ENCODE measurements at places on chromosomes 1 and 21.

- DNase-seq, result no peak
These were observed 17.2 kb downstream of the KCNJ15 start for GRCh38 chr21:38273745-38274542.

- peak; percentile 38 for DNase-seq
These were observed 74.3 kb downstream of the MPZL1 start for GRCh38 chr1:167795810-167796740.

- DNase-seq, result no peak
These were observed 8.1 kb upstream of the PRELP start for GRCh38 chr1:203467550-203467921.

DNA sequence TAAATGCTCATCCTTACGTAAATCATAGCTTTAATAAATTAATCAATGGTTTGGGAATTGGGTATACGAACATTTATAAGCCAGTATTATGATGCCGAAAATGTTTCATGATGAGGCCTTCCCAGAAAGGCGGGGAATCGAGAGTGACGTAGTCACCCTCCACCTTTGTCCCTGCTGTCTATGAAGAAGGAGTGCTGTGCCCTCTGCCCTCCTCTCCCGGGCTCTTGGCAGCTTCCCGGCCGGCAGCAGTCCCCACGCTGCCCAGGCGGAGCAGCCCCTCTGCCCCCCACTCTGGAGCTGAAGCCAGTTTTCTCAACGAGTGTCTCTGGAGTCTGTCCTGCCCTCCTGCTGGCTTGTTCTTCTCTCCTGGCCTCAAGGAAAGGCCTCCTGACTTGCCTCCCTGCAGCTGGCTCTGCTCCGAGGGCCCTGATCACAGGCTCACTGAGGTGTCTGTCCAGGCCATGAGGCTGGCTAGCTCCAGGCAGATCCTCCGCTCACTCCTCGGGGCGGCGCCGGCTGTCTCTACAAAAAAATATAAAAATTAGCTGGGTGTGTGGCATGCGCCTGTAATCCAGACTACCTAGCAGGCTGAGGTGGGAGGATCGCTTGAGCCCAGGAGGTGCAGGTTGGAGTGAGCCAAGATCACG, 150.7 kb upstream of the COL6A1 start:
- no peak for DNase-seq

- DNase-seq, result no peak
These were observed 80.9 kb downstream of the TTC3 start for GRCh38 chr21:37153935-37154350.
